ENCODE measurements at places on chromosomes 7 and 10.
A peak's percentile ranks its signal among the peaks of the same experiment; 100 is the strongest.

GRCh38 chr7:84686373-84686772 lies 491.8 kb upstream of the SEMA3A start:
- DNase-seq = no peak

DNA sequence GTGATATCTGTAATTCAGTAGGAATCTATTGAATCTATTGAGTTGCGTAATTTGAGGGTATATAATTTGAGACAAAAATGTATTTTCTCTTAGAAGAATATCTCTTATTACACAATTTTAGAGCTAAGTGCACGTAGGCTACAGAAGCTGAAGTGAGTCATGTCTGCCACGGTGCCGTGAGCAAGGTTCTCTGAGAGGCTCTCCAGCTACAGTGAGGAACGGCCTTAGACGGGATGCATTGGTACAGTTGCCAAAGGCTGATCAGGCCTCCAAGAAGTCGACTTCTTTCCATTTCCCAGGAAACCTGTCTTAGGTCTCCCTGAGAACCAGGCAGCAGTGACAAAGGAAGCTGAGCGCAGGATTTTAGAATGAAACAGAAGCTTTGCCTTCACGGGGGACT lies 28.6 kb downstream of the TCERG1L start:
- DNase-seq = no peak

DNA sequence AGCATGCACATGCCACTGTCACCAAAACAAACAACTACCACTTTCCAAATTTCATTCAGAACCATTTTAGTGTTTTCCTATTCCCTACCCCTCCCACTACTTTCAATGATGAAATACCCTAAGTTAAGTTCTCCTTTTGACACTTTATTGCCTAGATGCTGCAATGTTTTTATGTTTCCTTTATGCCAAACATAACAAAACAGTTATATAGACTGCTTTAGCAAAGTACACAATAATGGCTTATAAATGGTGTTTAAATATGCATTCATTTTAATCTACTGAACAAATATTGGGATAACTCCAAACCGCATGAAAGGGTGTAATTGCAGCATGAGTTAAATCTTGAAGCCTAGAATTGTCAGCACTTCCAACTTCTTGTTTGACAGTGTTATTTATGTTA lies 69.2 kb downstream of the PHYHIPL start:
- peak; percentile 43 for DNase-seq

DNA sequence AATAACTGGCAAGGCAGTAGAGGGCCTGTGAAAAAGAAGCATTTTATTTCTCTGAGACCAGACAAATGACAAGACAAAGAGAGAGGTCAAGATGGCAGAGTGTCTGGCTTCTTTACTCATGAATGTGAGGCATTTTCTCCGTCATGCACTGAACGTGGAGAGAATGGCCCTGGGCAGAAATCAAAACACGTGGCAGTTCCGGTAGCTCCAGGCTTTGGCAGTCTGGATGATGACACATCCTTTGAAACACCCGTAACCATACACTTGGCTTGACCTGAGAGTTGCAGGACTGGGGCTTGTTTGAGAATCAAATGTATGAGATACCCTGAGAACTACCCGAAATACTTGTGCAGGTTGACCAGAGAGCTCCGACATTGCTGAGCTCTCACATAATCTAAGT lies 537.6 kb downstream of the ACTR3B start:
- no peak for DNase-seq

DNA sequence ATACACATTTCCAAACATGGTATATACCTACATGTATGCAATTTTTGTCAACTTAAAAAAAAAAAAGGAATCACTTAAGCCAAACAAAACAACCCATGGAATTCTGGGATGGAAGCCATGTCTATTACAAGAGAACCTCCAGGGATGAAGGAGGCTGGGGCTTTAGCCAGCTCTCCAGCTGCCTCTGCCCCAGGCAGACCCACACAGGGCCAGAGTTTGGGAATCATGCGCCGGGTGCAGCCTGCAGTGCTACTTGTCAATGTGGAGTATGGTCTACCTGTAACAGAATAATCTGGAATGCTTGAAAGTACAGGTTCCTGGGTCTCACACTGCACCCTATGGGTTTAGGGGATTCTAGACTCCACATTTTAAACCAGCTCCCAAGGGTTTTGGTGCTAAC lies 10.8 kb downstream of the ATP6V0E2 start:
- no peak for DNase-seq

GRCh38 chr7:101608772-101609713 lies 20.1 kb downstream of the MYL10 start:
- no peak for DNase-seq

GRCh38 chr7:104943502-104944343 lies 70.3 kb upstream of the KMT2E start:
- DNase-seq = peak; percentile 68

DNA sequence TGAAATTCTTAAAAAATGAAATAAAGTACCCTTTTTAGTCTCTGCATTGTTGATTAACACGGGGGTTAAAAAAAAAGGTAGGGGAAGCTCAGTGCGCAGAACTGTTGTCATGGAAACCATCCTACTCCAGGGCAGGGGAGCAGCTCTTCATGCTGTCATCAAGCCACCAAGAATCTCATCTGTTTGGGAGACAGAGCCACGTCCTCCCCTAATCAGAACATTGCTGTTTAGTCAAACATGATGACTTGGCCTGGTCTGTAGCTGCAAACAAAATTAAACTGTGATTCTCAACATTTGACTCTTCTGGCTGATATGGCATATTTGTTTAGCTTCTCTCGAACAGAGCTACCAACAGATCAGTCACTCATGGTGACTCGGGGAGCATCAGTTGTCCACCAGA lies 254.4 kb upstream of the KLF14 start:
- no peak for DNase-seq

GRCh38 chr7:12643644-12644043 lies 43.8 kb upstream of the ARL4A start:
- peak; percentile 73 for DNase-seq

DNA sequence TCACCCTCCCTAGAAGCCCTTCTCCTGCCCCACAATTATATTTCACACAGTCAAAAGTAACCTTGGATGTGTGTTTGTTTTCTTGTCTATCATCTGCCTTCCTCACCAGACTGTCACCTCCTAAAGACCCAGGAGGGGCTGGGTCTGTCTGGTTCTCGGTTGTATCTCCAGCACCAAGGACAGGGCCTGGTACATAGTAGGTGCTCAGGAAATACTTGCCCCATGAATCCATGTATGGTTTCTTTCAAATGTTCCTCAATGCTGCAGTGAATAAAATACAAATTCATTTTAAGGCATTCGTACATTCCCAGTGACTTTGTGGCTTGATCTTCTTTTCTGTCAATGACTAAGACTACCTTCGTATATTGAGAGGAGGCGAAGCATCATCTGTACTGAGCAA lies 122.9 kb upstream of the ZNF716 start:
- no peak for DNase-seq

DNA sequence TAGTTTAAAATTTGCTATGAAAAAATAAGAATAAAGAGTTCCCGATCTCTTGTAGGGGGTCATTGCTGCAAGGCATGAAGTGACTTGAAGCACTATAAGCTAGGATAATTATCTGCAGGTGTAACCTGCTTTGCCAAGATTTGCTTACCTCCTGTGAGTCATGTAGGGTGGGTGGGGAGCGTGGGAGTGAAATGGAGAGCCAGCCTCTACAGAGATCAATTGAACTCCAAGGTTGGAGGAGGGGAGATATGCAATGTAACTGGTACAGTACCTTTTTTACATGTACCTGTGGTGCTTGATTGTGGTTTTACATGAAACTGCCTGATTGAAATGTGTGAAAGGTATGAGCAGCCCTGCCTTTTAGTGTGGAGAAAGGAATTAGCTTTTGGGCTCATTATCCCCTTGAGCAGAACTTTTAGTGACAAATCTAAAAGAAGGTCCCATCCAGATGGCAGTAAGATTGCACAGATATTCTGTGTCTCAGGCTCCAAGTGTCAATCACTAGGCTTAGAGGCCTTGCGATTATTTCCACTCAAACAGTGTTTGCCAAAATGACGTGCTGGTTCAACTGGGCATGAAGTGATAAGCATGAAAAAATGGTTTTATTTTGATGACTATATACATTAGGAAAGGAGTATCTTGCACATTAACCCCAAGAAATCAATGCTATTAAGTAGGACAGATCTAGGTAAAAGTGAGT lies 138.6 kb upstream of the GRB10 start:
- no peak for DNase-seq

- no peak for DNase-seq
These were observed 3.2 kb downstream of the SLC35B4 start for GRCh38 chr7:134313543-134313942.

DNA sequence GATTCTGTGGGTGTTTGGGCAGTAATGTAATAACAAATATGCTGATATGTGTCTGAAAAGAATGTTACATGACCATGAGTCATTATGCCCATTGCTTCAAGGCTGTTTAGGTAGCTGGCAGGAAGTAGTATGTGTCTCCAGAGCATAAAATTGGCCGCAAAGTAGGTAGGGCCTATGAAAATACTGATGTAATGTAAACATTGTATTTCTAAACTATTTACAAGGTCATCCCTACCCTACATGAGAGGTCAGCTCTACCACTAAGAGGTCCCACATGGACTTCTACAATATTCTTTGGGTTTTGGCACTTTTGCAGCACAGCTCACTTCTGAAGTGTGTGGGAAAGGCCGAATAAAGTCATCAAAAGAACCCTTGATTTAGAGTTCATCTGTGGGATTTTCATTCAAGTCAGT lies 301.9 kb downstream of the AHR start:
- DNase-seq = no peak

- no peak for DNase-seq
These were observed 90.1 kb downstream of the FOXL3 start for GRCh38 chr7:380139-380485.

DNA sequence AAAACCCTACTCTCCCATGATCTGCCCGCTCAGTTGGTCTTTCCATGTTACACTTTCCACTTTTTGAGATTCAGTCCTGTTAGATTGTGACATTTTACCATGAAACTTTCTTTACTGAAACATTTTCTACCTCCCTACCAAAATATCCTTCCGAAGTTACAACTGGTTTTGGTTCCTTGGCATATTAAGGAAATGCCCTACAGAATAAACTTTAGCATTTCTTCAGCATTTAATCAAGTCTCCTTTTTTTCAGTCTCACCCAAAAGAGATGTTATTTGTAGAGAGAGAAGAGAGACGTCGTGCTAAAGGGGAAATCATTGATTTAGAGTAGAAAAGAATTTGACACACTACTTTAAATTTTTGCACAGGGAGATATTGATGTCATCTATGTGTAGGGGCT lies 9.7 kb upstream of the FEZF1 start:
- no peak for DNase-seq

DNA sequence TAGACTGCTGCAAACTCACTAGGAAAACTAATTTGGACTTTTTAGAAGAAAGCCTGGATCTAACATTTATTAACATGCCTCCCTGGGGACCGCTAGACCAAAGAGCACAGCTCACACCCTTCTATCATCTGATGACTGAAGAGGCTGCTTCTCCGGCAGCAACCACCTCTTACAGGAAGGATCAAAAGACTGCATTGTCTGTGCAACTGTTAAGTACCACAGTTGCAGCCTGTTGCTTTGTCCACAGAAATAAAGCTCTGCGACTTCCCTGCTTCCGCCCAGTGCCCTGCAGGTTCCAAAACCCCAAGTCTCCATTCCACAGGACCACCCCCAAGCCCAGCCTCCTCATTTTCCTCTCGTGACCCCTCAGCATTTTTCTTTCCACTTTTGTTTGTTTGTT lies 14.0 kb upstream of the PODXL start:
- DNase-seq = no peak

DNA sequence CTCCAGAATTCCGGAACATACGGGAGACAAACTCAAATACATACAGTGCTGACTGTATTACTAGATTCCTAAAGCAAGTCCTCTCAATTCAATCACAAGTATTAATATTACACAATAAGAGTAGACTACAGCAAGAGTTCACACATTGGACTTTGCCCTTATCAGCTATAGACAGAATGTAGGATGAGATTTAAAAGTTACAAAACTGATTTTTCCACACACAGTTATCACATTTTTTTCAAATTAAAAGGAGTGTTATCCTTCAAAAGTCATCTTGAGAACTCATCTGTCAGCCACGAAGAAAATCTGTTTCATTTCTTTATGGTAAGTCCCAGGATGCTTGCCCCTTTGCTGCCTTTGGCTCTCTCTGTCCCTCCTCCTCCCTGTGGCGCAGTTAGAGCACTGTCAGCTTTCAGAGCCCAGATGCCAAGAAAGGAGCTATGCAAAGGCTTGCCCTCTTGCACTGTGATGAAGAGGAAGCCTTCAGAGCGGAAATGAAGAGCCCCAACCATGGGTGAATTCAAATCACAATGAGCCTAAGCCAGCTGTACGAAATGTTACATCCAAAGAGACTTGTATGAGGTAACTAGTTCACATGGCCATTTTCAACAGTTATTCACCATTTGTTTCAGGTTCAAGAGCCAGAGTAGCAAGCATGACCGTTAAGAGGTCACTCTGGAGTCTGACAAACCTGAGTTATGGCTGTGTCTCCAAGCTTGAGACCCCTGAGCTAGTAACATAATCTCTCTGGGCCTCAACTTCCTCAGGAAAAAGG lies 10.7 kb downstream of the NCOA4 start:
- DNase-seq = peak; percentile 23

- DNase-seq = peak; percentile 86
These were observed 21.7 kb upstream of the MALSU1 start for GRCh38 chr7:23277359-23277989.

DNA sequence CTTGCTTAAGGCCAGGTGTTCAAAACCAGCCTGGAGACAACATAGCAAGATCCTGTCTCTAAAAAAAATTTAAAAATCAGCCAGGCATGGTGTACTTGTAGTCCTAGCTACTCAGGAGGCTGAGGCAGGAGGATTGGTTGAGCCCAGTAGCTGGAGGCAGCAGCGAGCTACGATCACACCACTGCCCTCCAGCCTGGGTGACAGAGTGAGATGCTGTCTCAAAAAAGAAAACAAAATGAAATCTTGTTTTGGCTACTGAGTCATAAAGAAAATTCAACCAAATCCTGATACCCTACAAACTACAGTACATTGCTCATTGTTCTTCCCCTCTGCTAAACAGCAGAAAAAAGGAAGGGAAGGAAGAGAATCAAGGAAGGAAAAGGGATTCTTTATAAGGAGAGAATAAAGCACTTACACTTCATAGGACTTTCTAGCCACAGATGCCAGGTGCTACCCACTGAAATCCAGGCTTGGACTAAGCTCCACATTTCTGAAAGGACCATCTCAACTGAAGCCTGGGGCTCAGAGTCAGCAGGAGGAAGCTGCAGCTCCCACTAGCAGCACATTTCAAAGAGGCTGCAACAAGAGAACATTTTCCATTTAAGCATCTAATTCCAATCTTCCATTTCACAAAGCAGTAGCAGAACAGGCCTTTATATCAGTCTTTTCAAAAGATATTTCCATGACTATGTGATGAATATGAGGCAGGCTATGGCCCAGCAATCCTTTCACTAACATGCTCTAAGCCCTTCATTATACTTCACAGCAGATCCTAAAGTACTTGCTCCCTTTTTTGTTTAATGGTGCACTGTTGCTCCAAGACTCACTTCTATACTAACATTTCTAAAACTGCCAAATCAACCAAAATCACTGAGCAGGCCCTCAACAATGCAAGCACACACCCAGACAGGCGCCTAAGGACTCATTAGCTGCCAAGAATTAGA lies 13.5 kb downstream of the TNPO3 start:
- DNase-seq = no peak

GRCh38 chr10:122307669-122308416 lies 36.7 kb downstream of the BTBD16 start:
- peak; percentile 47 for DNase-seq

GRCh38 chr7:38187794-38188440 lies 9.9 kb downstream of the STARD3NL start:
- DNase-seq = no peak

- no peak for DNase-seq
These were observed 207.6 kb upstream of the TMEM72 start for GRCh38 chr10:44703241-44704155.

- DNase-seq = no peak
These were observed 80.4 kb upstream of the ANLN start for GRCh38 chr7:36309301-36309700.

Data from MV-4-11 (cell line).